Pancreas (tissue), 10 donors: ENCODE measurements at places on chromosomes 12 and 14.
A peak's percentile ranks its signal among the peaks of the same experiment; 100 is the strongest.

- no peak for DNase-seq
Measured at GRCh38 chr14:35847636-35848035, 21.5 kb downstream of the BRMS1L start.

GRCh38 chr14:93744876-93745275 lies 43.4 kb downstream of the PRIMA1 start:
- DNase-seq, result no peak

GRCh38 chr14:89870316-89870715 lies 84.2 kb downstream of the EFCAB11 start:
- DNase-seq, result no peak

- DNase-seq, result no peak
Measured at GRCh38 chr12:131784909-131785762, 43.1 kb upstream of the MMP17 start.

DNA sequence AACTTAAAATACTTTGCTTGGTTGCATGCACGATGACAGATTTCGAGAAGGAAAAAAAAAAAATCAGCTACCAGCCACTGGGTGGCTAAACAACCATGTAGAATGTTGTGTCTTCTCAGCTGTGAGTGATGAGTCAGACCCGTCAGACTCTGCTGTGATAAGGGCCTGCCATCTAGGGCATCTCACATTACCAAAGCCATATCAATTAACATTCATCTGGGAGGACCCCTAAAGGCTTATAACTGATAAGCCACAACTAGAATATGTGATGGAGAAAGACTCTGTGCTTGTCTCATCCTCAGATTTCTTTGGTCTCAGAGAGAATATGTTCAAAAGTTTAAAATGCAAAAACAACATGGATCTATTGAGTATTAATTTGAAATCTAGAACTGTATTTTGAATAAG lies 111.5 kb downstream of the PAX9 start:
- DNase-seq, result no peak

- no peak for DNase-seq
Measured at GRCh38 chr12:25087596-25087995, 107.4 kb downstream of the DNAI7 start.

- no peak for DNase-seq
Measured at GRCh38 chr14:62429683-62430082, 615.6 kb downstream of the KCNH5 start.

GRCh38 chr14:31933716-31934115 lies 143.4 kb upstream of the ARHGAP5 start:
- DNase-seq, result no peak

DNA sequence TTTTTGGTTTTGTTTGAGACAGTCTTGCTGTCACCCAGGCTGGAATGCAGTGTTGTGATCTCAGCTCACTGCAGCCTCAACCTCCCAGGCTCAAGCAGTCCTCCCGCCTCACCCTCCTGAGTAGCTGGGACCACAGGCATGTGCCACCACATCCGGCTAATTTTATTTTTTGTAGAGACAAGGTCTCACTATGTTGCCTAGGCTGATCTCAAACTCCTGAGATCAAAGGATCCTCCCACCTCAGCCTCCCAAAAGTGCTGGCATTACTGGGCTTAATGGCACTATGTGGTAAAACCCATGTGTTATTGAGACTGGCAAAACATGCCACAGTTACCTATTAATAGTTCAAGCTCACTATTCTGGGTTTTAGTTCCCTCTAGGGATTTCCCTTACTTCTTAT lies 51.2 kb upstream of the KCNH3 start:
- no peak for DNase-seq

- DNase-seq, result no peak
Measured at GRCh38 chr14:61478971-61479473, 157.6 kb downstream of the PRKCH start.

DNA sequence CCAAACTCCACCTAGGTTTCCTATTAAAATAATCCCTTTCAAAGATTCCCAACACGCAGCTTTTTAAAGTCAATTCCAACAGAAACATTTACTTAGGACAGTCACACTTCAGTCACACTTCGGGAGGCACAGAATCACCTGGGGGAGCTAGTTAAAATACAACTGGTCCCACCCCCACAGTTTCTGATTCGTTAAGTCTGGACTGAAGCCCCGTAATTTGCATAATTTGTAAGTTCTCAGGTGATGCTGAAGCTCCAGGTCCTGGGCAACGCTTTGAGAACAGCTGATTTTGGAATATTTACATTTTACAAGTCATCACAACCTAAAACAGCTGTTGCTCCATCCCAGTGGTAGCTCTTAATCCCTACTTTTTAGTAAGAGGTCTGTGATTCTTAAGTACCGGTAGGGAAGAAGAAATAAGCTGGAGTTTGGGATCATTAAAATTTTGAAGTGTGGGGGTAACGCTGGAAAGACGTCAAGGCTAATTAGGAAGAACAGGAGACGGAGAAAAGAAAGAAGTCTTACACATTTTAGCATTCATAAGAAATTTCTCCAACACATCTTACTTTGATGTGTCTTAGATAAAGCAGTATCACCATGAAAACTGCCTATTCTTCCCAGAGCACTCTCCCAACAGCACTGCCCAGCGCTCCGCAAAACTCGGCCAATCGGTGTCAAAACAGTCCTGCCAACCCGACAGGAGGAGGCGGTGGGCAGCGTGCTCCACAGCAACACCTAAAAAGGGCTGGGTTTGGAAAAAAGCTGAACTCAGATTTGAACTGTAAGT lies 1.1 kb downstream of the IPO8 start:
- peak; percentile 65 for DNase-seq

GRCh38 chr14:79496701-79497100 lies 714.6 kb downstream of the DIO2 start:
- DNase-seq, result no peak

GRCh38 chr12:41743835-41744234 lies 400.8 kb downstream of the GXYLT1 start:
- DNase-seq, result no peak

DNA sequence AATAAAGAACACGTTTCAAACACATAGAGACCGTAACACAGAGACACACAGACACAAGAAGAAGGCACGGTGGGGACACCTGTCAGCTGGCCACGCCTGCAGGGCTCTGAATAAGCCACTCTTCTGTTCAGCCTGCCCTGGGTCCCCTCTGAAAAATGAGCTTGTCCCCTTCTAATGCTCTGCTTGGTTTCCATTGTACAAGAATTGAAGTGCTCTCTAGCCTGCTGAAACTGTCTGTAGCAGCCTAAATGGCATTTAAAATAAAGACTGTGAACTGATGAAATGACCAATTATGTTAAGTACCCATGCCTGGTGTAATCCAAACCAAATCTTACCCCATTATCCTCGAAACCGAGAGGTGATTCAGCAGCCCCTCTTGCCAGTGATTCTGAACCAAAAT lies 139.8 kb downstream of the FOXN3 start:
- no peak for DNase-seq

GRCh38 chr12:123897221-123897620 lies 75.4 kb downstream of the CCDC92 start:
- DNase-seq, result no peak

- no peak for DNase-seq
Measured at GRCh38 chr14:92570674-92571262, 57.2 kb downstream of the RIN3 start.

- DNase-seq, result no peak
Measured at GRCh38 chr14:53929871-53930715, 26.5 kb downstream of the BMP4 start.

- DNase-seq, result no peak
Measured at GRCh38 chr12:129231491-129231890, 378.2 kb downstream of the GLT1D1 start.

DNA sequence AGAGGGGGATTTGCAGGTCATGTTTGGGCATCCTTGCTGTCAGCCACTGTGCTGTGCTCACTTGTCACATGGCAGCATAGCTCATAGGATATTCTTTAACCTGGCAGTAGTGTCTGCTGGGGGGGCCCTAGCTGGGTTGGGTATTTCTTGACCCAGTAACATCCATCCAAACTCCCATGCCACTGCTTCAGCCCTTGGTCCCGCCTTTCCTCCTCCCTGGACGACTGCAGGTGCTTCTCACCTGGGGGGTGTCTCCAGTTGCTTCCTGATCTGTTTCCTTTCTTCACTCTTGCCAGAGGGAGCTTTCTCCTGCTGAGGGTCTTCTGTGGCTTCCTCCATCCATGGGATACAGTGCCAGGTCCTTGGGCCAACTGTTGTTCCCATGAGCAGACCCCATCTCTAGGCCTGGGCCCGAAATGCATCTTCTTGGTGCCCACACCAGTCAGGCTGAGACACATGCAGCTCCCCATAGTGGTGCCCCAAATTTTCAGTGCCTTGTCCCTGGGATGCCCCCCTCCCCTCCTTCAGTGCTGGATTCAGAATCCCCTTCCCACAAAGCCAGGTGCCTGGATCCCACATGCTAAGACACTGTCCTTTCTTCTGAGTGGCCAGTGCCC lies 20.5 kb downstream of the C14orf132 start:
- DNase-seq, result no peak

DNA sequence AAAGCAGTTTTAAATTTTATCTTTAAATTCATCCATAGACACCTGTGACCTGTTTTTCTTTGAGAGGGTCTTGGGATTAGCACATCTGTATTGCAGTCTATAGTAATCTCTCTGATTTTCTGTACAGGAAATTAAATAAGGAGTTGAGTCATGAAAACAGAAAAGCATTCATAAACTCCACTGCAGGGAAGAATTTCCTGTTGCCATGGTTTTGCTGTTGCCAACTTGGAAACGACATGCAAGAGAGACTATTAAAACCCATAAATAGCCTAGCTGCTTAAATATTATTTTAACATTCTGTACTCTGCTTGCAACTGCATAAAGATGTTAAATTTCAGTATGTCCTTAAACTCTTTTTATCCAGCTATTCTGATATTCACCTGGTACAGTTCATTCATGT lies 281.0 kb upstream of the RGS6 start:
- DNase-seq, result no peak

- DNase-seq, result no peak
Measured at GRCh38 chr12:92596383-92596782, 106.4 kb upstream of the PLEKHG7 start.

- no peak for DNase-seq
Measured at GRCh38 chr14:97180304-97181200, 383.4 kb downstream of the VRK1 start.

DNA sequence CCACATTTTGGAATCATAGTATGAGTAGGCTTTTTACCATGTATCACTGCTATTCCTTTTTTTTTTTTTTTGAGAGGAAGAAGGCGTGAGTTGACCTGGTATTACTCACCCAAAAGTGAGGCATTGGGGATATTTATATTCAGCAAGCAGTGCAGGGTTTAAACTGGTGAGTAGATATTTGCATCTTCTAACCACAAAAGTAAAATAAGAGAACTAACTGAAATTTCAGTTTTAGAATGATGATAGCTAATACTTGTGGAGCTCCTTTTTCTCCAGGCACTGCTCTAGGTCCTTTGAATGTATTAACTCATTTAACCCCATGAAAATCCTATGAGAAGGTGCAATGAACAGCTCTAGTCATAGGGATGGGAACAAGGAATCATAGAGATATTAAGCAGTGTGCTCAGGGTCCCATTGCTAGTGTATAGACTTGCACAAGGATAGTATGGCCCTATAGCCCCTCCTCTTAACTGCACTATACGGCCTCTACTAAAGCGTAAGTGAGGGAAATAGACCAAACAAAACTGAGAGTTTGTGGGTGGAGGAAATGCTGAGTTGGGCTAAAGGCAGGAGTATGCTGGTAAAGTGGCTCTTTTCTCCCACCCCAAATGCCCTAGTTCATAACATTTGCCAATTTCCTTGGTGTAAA lies 104.3 kb upstream of the MAX start:
- no peak for DNase-seq
